ENCODE measurements at places on chromosomes 2 and 18.

- DNase-seq: no peak
These were observed 37.2 kb upstream of the NEMP2 start for GRCh38 chr2:190571686-190572085.

DNA sequence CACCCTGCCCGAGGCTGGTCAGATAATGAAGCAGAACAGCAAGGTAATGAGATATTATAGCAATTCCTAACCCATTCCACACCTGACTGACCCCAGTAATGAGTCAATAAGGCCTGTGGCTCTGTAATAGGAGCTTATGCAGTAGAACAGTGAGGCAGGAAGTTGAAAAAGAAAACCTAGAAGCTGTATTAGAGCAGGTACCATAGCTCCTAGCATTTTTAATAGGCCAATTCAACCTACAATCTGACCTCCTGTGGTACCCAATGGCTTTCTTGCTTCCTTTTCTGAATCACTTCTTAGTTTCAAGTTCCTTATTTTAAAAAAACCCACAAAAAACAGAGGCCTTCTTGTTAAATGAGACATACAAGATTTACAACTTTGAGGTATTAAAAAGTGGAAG lies 43.6 kb upstream of the MAP2 start:
- DNase-seq: no peak

- DNase-seq: no peak
These were observed 64.6 kb upstream of the TANC1 start for GRCh38 chr2:158903711-158904405.

GRCh38 chr2:147449323-147449991 lies 395.4 kb upstream of the ACVR2A start:
- no peak for DNase-seq

DNA sequence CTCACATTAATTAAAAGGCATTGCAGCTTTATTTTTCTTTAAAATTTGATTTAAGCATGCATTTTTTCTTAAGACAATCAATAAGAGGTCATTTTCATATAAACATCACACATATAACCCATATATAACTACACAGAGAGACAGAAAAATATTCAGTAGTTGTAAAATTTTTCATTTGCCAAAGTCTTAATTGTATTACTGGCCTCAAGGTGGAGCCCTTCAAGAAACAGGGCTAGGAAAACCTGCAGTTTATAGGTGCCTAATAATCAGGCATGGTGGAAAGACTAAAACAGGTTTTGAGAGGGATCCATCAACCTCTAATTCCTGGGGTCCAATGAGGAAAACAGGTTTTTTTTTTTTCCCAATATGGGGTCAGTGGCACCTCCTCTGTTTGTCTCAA lies 71.3 kb upstream of the ZNF804A start:
- no peak for DNase-seq

DNA sequence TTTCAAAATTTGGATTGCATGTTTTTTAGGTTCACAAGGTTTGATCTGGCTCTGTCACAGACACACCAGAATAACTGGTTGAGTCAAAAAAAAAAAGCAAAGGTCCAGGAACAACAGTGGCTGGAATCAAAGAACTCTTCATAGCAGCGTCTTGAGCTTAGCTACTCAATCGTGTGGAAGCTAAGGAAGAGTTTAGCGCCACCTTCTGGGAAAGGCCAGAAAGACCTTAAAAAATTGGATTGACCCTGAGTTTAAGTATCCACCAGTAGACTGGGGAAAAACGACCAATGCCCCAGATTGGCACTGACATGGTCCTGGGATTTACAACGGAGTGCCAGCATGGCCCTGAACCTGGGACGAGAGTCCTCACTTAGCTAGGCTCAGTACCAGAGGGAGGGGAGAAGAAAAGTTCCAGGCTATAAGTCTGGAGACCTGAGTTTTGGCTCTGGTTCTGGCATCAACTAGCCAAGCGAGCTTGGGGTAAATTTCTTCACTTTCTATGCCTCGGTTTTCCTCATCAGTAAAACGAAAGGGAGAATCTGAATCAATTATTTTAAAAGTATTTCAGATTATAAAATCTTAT lies 71.1 kb upstream of the TFCP2L1 start:
- DNase-seq: no peak

DNA sequence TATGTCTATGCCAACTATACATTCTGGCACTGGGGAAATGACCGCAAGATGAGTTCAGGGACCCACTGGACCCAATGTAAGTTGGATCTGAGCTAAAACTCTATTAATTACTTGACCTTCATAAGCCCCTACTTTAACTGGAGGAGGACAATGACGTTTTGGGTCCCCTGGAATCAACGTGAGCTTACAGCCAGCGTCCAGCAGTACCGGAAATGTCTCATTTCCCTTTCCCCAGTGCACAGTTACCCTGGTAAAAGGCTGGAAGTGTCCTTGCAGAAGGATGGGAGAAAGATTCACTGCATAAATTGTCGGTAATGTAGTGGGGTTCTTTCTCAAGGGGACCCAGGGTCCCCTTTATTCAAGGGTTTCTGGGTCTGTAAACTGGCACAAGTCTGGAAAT lies 1297.6 kb upstream of the ACVR2A start:
- DNase-seq: no peak

DNA sequence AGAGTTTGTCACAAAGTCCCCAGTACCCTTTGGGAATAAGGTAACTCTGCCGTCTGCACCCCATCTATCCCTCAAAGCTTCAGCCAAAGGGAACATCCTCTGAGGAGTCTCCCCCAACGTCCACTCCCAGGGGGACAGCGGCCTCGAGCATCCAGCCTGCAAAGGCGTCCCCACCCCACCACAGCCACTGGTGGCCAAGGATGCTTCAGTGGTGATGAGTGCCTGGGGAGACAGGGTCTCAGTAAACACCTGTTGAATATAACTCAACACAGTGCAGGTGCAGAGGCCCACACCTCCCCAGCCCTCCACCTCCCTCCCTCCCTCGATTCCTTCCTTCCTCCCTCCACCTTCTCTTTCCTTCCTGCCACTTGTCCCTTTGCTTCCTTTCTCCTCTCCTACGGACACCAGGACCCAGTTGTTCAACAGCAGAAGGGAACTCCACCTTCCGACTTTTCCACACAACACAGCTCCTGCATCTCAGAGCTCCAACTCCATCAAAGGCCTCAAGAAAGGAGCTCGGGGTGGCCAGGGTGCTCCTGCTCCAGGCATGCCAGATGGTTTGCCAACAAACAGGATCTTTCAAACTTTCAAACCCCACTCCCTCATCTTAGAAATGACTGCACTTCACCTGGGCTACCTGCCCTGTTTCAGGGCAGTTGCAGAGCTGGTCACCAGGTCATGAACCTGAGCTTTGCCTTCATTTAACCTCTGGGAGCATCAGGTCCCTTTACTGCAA lies 87.8 kb upstream of the SNTG2 start:
- no peak for DNase-seq

DNA sequence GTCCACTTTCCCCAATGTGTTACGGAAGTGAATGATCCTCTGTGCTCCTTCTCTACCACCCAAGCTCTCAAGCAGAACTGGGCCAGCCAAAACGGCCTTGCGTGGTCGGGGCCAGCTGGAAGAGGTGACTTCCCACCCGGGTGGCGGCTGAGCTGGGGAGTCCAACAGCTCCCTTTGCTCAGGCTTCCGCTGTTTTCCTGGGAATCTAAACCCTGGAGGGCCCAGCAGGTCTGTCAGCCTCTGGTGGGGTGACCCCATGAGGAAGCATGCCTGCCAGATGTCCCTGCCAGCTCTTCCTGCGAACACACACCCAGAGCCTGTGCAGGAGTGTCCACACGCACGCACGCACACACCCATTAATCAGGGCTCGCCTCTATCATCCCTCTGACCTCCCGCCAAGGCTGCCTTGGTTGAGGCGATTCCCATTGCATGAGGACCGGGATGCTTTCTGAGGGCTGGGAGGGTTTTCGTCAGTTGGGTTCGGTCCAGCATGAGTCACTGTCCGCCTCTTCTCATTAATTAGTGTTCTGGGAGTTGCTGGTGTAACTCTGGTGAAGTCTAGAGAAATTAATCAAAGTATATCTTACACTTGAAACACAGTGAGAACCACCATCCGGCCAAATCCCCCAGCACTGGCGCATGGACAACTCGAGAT lies 90.6 kb downstream of the TWIST2 start:
- DNase-seq: no peak

GRCh38 chr2:101139495-101139894 lies 11.7 kb downstream of the TBC1D8 start:
- DNase-seq: no peak

- DNase-seq: no peak
These were observed 52.3 kb downstream of the IMPA2 start for GRCh38 chr18:12033643-12034025.

GRCh38 chr2:149192427-149192826 lies 138.0 kb upstream of the LYPD6 start:
- no peak for DNase-seq

All from stimulated activated CD4-positive, alpha-beta T cell treated with anti-CD3 and anti-CD28 coated beads, Interleukin-4, amount 100 ng/mL, for 48 hours (primary cell).